HS-5 (cell line): ENCODE measurements at places on chromosomes 1 and 21.
A peak's percentile ranks its signal among the peaks of the same experiment; 100 is the strongest.

DNA sequence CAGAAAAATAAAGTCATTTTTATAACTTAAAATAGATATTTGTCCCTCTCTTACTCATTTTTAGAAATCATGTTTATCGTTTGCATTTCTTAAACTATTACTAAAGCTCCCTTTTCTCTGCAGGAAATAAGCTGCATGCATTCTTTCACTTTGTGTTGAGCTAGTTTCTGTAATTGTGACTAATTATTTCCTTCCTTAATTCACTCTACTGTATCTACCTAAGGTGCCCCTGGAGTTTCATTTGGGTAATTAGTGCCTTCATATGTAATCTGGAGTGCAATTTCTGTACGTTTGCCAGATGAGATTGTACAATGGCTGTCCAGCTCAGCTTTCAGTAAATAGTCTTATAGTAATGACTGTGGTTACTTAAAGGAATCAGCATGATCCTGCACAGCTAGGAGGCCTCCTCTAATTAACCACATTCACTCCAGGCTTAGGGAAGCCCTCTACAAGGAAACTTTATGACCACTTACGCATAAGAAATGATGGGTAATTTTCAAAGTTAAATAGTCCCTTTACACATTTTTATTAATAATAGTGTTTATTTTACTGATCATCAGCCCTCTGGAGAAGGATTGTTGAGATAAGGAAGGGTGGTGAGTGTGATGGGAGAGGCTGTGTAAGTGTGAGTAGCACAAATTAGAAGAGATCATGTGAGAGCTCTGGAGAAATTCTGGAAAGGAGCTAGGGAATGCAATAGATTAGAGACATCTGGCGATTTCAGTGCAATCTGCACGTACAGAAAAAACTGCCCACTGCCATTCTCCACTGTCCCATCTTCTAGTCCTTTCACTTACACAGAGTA is 86.8 kb downstream of the LRRC8C start:
- no peak for DNase-seq

DNA sequence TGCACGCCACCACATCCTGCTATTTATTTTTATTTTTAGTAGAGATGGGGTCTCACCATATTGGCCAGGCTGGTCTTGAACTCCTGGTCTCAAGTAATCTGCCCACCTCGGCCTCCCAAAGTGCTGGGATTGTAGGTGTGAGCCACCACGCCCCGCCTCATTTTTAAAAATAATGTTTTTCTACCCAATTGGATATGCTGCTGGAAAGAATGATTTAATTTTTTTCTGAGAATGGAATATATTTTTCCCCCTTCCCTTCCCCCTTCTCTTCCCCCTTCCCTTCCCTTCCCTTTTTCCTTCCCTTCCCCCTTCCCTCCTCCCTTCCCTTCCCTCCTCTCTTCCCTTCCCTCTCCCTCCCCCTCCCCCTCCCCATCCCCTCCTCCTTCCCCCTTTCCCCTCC is 17.7 kb upstream of the HMGN1 start:
- DNase-seq, result no peak

DNA sequence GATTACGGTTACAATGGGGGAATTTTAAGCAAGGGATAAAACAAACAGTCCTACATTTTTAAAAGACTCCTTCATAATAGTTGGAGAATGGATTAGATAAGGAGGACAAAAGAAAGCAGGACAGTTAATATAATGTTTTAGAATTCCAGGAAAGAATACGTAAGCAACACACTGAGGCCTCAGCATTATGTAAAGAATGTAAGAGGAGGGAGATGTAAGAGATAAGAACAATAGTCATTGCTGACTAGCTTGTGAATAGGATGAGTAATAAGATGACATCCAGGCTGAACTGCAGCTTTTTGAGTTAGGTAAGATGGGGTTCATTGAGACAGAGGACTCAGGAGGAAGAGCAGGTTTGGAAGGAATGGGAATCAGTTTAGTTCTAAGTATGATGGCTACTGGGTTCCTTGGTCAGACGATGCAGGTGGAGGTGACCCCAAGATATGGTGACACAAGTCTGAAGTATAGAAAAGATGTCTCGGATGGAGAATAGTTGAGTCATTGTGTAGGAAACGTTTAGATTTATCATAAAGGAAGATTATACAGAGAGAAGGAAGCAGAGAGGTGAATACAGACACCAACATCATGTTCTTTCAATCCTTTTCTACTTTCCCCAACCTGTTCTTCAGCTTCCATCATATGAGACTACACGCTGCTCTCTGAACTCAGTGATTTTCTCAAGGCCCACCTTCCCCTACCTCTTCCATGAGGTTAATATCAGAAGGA is 372.8 kb downstream of the PTBP2 start:
- peak; percentile 80 for DNase-seq

- no peak for DNase-seq
These were observed 20.2 kb downstream of the RBM11 start for GRCh38 chr21:14236180-14236579.

DNA sequence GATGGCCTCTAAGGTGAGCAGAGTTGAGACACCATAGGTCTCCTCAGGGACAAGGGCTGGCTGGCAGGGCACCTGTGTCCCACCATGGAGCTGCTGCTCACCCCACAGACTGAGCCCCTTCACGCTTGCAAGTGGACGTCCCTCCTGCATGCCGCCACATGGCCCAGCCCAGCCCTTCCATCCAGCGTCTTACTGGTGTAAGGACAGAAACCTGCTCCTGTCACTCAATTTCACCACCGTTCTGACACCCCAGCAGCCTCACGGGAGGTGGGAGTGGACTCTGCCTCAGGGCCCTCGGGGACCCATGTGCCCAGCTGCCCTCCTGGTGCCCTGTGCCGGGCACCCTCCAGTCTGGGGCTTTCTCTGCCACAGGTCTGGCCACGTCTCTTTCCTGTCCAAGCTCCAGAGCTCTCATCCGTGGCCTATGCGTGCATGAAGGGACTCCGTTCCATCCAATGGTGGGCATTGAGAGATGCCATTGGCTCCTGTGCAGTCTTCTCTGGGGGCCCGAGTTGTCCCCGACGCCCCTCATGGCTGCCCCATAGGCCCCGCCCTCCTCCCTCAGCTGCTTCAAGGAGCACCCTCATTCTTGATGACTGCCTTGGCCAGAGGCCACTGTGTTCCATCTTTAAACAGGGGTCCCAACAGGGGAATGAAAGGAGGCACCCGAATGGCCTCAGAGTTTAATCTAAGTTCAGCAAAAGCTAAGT is 42.6 kb upstream of the COL6A1 start:
- no peak for DNase-seq

- no peak for DNase-seq
These were observed 157.4 kb downstream of the TNFSF18 start for GRCh38 chr1:172893146-172893841.

GRCh38 chr1:25774921-25775771 is 24.8 kb upstream of the SELENON start:
- DNase-seq, result no peak

DNA sequence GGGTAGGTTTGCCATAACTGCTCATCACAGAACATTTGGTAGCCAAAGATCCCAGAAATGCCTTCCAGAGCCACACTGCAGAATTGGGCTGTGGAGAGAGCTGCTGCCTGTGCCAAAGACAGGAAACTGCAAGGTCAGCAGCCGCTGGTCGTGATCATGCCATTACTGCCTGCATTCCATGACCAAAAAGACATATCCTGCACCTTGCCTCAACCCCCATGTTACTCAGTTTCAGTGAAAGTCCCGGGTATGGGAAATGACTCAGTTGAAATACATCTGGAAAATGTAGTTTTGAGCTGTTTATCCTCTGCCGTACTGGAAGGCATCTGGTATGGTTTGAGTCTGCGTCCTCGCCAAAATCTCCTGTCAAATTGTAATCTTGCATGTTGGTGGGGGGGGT is 161.7 kb downstream of the FCRL5 start:
- DNase-seq, result peak; percentile 91

DNA sequence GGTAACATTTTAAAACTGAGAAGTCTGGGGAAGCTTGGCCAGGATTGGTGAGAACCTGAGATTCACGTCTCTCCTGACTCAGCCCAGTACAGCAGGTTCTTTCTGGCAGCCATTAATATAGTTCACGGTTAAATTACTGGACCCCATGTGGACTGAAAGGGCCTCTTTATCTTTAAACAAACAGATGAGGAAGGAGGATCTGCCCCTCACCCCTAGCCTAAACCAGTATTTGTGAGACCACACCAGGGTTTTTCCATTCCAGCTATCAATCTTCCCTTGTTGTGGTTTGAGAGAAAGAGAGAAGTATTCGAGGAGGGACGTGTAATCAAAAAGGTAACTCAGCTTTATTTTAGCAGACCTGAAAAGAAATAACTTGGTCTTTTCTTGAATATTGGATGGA is 137.1 kb downstream of the PROX1 start:
- DNase-seq, result no peak

- no peak for DNase-seq
These were observed 360.9 kb upstream of the VAMP3 start for GRCh38 chr1:7410156-7410555.

- no peak for DNase-seq
These were observed 9.8 kb downstream of the NADK start for GRCh38 chr1:1768249-1768992.

DNA sequence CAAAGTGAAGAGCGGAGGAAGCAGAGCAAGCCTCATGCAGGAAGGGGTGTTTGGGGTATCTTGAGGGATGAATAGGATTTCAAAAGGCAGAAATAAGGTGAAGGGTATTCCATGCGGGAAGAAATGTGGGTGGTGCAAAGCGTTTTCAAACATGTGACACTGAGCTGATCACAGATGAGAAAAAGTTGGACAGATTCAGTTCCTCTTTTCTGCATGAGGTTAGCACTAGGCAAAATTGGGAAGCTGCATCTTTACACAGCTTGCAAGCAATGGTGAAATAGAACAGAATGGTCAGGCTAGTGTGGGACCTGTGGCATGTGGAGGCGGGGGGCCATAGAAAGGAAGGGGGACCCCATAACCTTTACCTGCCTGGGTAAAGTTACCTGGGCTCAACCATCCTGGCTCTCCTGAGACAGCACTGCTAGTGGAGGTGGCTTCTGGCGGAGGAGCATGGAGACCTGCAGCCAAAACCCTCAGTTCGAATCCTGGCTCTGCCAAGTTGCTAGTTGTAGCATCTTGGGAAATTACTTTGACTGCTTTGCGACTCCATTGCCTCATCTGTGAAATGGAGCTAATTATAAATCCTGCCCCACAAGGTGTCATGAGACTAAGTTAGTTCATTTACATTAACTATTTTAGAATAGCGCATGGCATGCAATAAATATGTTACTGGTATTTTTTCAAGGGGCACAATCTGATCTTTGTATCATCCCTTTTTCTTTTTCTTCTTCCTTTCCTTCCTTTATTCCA is 16.4 kb downstream of the KCNA10 start:
- no peak for DNase-seq

DNA sequence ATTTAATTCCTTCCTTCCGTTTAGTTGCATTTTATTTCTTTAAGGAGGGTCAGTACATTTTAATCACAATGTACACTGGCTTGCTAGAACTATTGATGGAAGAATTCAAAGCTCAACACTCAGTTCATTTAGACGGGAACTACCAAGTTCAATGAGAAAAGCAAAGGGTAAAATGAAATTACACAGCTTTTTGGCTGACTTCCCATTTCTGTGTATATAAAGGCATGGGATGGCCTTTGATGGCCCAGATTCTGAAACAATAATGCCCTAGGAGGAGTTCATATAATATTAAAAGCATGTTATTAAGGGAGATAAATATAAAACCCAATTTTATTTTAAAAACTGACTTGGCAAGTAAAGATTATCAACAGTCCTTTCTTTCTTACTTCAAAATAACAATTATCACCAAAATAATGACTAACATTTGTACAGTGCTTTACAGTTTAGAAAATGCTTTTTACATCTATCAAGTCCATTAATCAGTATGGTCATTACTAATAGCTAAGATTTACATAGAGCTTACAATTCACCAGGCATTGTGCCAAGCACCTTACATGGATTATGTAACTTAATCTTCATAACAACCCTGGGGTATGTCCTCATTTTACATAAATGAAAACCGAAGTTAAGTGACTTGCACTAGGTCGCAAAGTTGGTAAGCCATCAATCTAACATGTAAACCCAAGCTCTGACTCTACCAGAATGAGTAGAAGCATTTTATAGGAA is 402.4 kb downstream of the OMA1 start:
- no peak for DNase-seq

GRCh38 chr21:17200250-17200649 is 312.6 kb upstream of the CXADR start:
- DNase-seq, result no peak

- no peak for DNase-seq
These were observed 142.4 kb downstream of the PLPP3 start for GRCh38 chr1:56436912-56437417.

DNA sequence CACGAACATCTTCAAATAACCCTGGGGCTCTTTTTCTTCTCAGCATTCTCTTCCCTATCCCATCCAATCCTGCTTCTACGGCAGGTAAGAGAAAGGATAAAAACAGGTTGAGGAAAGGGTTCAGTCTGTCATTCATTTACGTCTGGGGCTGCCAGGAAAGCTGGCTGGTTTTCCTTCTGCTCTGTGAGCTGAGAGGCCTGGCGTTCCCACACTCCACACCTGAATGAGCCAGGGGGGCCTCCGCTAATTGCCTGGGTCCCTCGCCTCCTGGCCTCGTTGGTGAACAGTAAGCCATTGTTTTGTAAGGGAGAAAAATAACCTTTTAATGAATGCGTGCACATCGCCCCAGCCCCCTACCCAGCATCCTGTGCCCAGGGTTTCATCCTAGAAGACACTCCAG is 70.8 kb upstream of the SIM2 start:
- DNase-seq, result no peak

DNA sequence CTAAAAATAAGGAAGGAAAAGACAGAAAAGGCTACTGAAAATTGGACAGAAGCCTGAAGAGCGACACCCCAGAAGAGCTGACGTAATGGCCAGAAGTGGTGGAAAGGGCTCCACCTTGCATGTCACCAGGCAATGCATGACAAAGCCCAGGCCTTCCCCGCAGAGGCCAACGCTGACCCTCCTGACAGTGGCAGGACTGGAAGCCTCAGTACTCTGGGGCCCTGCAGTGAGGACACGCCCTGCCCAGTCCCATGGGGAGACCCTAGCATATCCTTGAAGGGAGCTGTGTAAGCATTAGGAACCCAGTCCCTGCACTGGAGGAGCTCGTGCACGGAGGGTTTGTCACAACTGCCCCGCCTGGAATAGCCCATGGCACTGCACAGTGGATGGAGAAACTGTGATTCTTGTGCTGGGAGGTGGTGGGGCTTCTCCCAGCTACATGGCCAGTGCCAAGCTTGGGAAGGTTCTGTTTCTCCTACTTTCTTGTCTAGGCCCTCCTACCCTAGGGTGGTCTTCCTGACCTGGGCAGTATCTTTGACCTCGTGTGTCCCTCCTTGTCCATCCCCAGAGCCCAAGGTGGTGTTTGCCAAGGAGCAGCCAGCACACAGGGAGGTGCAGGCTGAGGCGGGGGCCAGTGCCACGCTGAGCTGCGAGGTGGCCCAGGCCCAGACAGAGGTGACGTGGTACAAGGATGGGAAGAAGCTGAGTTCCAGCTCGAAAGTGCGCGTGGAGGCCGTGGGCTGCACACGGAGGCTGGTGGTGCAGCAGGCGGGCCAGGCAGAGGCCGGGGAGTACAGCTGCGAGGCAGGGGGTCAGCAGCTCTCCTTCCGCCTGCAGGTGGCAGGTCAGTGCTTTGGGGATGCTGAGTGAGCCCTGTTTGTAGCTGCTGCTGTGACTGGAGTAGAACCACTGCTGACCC is 60.4 kb downstream of the OBSCN start:
- DNase-seq, result no peak

- no peak for DNase-seq
These were observed 83.5 kb upstream of the HIVEP3 start for GRCh38 chr1:42002220-42002619.
